Activated T-helper 1 cell treated with anti-CD3 and anti-CD28 coated beads, Interleukin-12 subunit alpha, Interleukin-12 subunit beta, Interleukin-2, Interleukin-4 antibody, amounts not matched to agents 30 ng/mL and 10 ng/mL and 1 ng/mL, durations not matched to agents 14 hours and 24 hours and 36 hours (primary cell): ENCODE measurements at places on chromosomes 11 and 22. TPM values are rescaled to one million over a fixed set of nuclear protein-coding genes. Genes with fewer than 3 reads are reported as not detected.
A peak's percentile ranks its signal among the peaks of the same experiment; 100 is the strongest.

Gene OR2AG1
- total RNA-seq, result not detected in 2 replicates

DNA sequence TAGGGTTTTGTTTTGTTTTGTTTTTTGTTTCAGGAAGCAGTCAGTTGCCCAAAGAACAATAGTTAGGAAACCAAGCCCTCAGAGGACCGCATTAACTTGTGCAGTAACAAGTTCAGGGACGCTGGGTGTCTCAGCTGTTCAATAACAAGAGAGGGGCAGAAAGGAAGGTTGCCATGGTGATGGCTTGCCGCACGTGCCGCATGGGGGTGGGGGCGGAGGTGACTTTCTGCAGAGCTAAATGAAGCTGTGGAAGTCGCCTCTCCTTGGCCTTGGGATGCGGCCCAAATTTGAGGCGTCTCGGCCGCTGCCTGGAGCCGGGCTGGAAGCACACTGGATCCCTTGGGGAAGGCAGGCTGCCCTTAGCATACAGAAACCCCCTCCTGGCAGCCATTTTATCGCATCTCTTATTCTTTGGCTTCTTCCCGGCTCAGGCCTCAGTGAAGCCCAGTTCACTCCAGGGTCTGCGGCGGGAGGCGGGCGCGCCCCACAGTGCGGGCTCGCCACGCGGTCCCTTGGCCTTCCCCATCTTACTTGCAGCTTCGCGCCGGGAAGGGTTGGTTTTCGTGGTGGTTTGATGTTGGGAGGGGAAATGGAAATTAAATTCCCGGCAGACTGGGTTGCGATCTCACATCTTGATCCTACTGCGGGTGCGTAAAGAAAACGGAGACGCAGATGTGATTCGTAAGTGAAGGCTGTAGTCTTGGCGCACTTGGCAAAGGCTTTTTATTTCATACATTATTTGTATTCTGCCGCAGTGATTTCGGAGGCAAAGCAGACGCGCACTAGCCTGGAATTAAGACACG is 94.3 kb downstream of the SLC17A6 start:
- H3K27me3 ChIP-seq, result peaks cover 19% of the 10 kb centered on the region
- no peak overlapping the region for H3K27ac ChIP-seq
- no peaks in the 10 kb centered on the region for H3K4me1 ChIP-seq
- no peaks in the 10 kb centered on the region for H3K36me3 ChIP-seq

- no peak overlapping the region for H3K4me3 ChIP-seq
- no peaks in the 10 kb centered on the region for H3K36me3 ChIP-seq
- no peak for DNase-seq
- H3K27me3 ChIP-seq, result no peaks in the 10 kb centered on the region
- H3K27ac ChIP-seq, result no peak overlapping the region
- H3K4me1 ChIP-seq, result no peaks in the 10 kb centered on the region
Measured at GRCh38 chr11:85170184-85170583, 457.0 kb downstream of the DLG2 start.

DNA sequence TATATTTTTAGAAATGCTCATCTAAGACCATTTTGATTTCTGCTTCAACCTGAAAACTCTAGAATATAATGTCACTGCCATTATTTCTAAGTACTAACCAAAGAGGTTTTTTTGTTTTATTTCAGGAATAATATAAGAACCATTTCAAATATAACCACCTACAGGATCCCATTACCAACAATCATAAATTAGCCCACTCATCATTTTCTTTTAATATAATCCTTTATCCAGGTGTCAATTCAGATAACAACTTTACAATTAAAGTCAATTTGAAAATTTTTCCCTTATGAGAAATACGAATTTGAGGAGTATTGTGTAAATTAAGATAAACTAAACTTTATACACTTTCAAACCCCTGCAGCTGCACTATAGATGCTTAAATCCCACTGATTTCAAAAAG is 1043.0 kb upstream of the CNTN5 start:
- no peaks in the 10 kb centered on the region for H3K27me3 ChIP-seq
- no peaks in the 10 kb centered on the region for H3K4me1 ChIP-seq
- no peaks in the 10 kb centered on the region for H3K36me3 ChIP-seq
- DNase-seq, result no peak
- H3K27ac ChIP-seq, result no peak overlapping the region
- no peak overlapping the region for H3K4me3 ChIP-seq

GRCh38 chr11:24622262-24622661 is 125.4 kb downstream of the LUZP2 start:
- H3K36me3 ChIP-seq, result no peaks in the 10 kb centered on the region
- H3K27me3 ChIP-seq, result no peaks in the 10 kb centered on the region
- no peak overlapping the region for H3K4me3 ChIP-seq

Gene HBG2
- total RNA-seq, result not detected in 2 replicates

DNA sequence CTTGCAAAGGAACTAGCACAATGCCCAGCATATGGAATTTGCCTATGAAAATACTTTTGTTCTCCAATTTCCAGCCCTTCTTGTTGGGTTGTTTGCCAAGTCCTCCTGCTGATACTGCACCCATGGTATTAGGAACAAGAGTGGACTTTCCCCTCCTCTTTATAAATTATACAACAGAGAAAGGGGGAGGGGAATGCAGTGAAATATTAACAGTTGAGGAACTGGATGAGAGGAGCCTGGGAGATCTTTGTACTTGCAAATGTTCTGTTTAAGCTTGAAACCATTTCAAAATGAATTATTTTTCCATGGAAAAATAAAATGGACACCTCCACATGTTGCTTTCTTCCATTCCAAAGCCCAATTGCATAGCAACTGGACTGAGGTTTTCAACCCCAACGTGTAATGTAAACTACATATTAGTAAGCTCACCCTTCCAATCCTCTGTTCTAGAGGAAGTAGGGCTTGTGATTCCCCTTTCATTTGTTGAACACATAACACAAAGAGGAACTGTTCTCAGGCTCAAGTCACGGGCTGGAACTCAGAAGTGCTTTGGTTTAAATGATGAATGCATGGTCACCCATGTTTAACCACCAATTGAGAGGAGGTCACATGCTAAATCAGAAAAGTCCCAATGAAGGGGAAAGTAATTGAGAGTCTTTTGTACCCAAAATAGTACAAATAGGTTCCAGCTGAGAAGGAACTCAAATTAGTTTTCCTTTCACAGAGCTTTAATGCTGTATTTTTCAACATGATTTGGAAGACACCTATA is 66.2 kb upstream of the ZC3H12C start:
- H3K36me3 ChIP-seq, result no peaks in the 10 kb centered on the region
- H3K4me3 ChIP-seq, result no peak overlapping the region
- H3K27ac ChIP-seq, result no peak overlapping the region
- peaks cover 5% of the 10 kb centered on the region for H3K4me1 ChIP-seq

DNA sequence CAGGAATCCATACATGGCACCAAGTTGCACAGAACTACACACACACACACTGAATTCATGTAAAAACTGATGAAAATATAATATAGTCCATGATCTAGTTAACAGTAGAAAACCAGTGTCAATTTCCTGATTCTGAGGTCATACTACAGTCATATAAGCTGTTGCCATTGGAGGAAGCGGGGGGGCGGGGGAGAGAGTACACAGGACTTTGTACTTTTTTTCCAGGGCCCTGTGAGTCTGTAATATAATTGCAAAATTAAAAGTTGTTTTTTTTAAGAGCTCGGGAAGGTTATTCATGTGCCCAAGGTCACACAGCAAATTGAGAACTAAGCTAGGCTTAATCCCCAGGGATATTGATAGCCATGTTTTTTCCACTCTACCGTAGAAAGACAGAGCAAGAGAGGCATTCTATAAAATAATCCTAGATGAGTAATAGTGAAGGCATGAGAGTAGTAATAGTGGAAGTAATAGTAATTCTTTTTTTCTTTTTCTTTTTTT is 312.3 kb downstream of the MN1 start:
- no peaks in the 10 kb centered on the region for H3K27me3 ChIP-seq
- no peak overlapping the region for H3K27ac ChIP-seq
- H3K36me3 ChIP-seq, result no peaks in the 10 kb centered on the region
- H3K4me1 ChIP-seq, result no peaks in the 10 kb centered on the region
- H3K4me3 ChIP-seq, result no peak overlapping the region

DNA sequence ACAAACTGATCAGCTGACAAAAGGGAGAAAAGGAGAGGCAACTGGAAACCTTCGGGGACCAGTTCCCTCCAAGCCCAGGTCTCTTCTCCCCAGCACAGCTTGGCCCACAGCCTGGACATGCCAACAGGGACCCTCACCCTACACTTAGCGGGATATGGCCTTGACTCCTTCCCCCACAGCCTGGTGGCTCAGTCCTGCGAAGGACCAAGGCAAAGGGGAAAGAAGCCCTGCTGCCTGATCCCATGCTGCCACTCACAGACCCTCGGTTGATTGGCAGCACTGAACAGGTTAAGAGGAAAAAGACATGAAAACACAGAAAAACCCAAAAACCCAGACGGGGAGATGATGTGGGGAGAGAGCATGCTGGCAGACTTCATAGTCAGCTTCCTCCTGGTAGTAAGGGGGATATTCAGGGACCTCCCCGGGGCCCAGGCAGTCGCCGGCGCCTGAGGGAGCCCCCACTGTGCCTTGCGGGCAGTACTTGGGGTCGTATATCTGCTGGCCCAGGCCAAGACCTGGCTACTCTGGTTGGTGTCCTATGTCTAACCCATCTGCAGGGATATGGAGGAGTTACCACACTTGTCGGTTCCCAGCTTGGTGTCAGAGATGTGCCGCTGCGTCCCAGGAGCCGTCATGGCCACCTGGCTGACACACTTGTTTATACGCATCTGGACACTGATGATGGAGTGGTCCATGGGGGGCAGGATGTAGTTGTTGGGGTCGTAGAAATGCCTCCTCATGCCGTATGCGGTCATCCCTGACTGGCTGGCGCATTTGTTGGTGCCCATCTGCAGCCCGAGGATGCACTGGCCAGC is 34.2 kb upstream of the HORMAD2 start:
- H3K4me3 ChIP-seq, result no peak overlapping the region
- DNase-seq, result no peak
- no peaks in the 10 kb centered on the region for H3K27me3 ChIP-seq

- no peak for DNase-seq
- no peak overlapping the region for H3K4me3 ChIP-seq
- H3K27ac ChIP-seq, result no peak overlapping the region
- peaks cover 5% of the 10 kb centered on the region for H3K4me1 ChIP-seq
- H3K36me3 ChIP-seq, result no peaks in the 10 kb centered on the region
Measured at GRCh38 chr11:133832991-133833897, 12.1 kb downstream of the SPATA19 start.

GRCh38 chr11:72411623-72412419 is 22.5 kb downstream of the CLPB start:
- H3K4me3 ChIP-seq, result no peak overlapping the region
- peaks cover 4% of the 10 kb centered on the region for H3K36me3 ChIP-seq
- H3K27me3 ChIP-seq, result no peaks in the 10 kb centered on the region
- H3K4me1 ChIP-seq, result peaks cover 16% of the 10 kb centered on the region
- peak overlapping the region; percentile 52 for H3K27ac ChIP-seq
- DNase-seq, result no peak
